Activated naive CD4-positive, alpha-beta T cell (primary cell): ENCODE measurements at places on chromosomes 1 and 21.

GRCh38 chr1:119582801-119583200 lies 65.3 kb downstream of the ZNF697 start:
- no peak for DNase-seq

- no peak for DNase-seq
These were observed at the start of gene ST6GALNAC5 for GRCh38 chr1:76867342-76868130. Gene ST6GALNAC5, plus strand, starts transcription at chr1:76867480.

GRCh38 chr1:29451368-29451892 lies 215.1 kb downstream of the PTPRU start:
- DNase-seq, result no peak

- DNase-seq, result no peak
These were observed 210.4 kb upstream of the CSF3R start for GRCh38 chr1:36693161-36693525.

DNA sequence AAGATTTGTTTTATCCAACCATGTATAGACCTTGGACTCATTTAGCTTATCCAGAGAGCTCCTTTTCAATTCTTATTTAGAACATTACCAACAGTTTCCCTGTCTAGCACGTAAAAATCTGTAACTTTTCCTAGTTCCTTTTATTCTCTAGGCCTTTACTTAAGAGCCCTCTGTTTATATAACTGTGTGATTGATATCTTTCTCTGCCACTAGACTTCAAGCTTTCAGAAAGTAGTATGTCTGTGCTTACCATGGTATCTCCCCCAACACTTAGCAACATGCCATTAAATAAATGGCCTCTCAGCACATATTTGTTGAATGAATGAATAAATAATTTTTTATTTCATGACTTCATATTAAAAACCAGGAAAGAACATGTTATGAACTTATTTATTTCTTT lies 209.4 kb downstream of the PTPRC start:
- DNase-seq, result no peak

DNA sequence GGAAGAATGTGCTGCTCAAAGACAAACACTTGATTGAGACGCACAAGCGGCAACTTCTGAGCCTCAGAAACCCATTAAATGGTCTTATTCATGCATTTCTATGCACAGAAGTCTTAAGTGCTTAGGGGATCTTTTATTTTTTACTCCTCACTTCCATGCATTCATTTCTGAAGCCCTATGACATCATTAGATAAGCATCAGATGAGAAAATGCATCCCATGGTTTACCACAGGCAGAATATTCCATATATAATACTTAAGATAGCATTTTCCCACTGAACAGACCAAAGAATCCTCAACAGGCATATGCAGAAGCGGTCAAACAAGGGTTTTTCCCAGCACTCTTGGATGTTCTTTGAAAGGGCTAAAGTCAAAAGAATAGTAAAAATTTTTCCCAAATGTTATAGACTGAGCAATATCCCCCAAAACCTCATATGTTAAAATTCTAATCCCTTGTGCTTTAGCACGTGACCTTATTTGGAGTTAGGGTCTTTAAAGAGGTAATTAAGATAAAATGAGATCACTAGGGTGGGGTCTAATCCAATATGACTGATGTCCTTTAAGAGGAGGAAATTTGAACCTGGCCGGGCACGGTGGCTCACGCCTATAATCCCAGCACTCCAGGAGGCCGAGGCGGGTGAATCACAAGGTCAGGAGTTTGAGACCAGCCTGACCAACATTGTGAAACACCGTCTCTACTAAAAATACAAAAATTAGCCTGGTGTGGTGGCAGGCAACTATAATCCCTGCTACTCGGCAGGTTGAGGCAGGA lies 22.6 kb upstream of the FAM89A start:
- DNase-seq, result no peak

- DNase-seq, result no peak
These were observed 2.8 kb upstream of the ZC3H12A start for GRCh38 chr1:37471345-37472231.

GRCh38 chr1:54016343-54017282 lies 1.4 kb downstream of the LDLRAD1 start:
- DNase-seq, result no peak

DNA sequence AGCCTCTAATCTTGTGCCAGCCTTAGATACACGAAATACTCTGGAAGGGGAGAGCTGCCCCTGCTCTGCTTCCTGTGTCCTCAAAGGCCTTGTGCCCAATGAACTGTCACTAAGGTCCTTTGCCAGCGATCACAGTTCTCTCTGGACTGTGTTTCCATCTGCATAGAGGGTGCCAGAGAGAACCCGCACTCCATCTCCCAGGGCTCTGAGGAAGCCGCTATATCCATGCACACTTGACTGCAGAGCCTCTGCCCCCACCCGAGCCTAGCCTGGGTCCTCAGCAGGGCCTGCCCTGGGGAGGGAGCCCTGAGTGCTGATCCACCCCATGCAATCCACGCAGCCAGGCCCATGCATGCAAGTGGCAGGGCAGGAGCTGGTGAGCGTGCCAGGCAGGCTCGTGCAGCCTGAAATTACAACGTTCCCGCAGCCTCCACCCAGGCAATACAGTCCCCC lies 30.6 kb upstream of the KIF21B start:
- no peak for DNase-seq

GRCh38 chr1:217342105-217342504 lies 288.8 kb downstream of the GPATCH2 start:
- no peak for DNase-seq

- DNase-seq, result no peak
These were observed 12.2 kb downstream of the CRABP2 start for GRCh38 chr1:156692925-156693847.
